ENCODE measurements at places on chromosomes 13 and 19.

DNA sequence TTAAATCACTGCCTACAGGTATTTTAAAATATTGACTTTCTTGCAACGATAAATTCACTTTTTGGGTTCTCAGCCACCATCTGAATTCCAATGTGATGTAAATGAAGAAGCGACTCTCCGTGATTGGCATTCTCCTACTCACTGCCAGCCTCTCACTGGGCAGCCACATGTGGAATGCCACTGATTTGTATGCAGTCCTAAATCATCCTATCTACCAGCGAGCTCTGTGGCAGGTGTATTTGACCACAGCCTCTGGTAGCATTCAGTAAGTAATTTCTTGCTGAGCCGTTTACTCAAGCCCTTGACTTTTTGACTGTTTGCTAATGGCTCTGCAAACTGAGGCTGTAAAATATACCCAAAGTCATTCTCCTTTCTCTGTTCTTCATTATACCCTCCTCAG is 559.0 kb upstream of the SLC10A2 start:
- no peak for DNase-seq

GRCh38 chr13:33272531-33273124 is 12.9 kb downstream of the STARD13 start:
- DNase-seq: no peak

GRCh38 chr13:71801781-71802180 is 65.2 kb downstream of the DACH1 start:
- DNase-seq: no peak

- DNase-seq: no peak
These were observed 9.4 kb upstream of the ZNF234 start for GRCh38 chr19:44131955-44132354.

DNA sequence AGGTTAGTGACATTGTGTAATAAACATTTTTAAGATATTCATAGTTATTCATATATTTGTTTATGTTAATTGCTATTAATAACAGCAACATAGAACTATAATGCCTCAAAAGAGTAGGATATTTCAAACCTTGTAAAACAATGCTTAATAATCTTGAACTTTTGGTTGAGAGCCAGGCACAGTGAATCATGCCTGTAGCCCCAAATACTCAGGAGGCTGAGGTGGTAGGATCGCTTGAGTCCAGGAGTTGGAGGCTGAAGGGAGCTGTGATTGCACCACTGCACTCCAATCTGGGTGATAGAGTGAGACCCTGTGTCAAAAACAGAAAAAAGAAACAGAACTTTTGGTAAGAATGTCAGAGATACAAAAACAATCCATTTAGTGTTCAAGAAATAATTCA is 213.9 kb upstream of the SLITRK1 start:
- no peak for DNase-seq

DNA sequence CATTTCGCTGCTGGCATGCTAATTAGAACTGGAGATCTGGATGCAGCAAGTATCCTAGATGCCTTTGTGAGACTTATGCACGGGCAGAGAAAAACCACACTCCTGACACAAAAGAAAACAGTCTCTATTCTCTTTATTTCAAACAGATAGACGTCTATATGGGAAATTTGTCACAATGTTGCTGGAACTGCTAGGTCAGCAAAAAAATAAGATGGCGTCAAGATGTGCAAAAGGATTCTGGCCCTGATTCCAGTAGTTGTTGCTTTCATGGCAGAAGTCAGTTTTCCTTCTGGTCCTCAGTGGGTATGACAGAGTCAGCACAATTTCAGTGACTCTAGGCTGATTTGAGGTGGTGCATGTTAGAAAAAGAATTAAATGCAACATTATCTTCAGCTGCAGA is 1068.0 kb downstream of the SLITRK5 start:
- no peak for DNase-seq

DNA sequence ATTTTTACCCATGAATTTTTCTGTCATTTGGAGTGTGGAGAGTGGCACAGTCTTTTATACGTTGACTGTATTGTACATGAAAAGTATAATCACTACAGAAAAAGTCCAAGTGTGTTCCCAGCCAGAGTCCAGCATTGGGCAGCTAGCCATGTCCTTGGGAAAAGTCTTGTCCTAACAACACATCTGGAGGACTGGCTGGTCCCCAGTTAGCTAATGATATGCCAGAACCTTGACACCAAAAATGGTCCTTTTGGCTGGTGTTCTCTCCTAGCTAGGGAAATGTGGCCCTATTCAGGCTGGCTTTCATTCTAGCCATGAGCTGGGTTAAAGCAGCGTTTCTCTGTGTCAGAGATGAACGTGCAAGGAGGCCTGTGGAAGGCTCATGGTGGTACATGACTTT is 98.9 kb downstream of the ESD start:
- DNase-seq: peak; percentile 40

DNA sequence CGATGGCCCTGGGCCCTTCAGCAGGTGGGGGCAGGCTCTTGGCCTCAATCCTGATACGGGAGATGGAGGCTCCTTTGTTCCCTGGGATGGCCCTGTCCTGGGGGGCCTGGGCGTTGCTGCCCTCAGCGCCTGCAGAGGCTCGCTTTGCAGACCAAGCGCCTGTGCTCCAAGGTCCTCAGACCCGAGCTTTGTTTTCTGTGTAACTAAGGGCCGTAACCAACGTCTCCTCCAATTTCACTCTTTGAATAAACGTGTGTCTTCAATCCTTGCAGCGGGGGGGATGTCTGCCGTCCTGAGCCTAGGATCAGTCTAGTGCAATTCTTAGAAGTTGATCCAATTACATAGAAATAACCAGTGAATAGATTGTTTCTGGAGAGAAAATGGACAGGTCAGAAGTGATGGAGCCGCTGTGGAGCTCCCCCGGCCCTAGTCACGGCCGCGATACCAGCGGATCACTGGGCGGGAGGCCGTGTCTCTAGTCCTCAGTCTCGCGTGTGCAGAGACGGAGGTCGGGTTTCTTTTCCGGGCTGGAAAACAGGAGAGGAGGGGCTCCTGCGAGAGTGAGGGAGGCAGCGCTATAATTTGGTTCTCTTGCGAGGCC is 5.3 kb downstream of the PTBP1 start:
- DNase-seq: peak; percentile 74

All from hindlimb muscle (tissue), 1 donor.